NCI-H748 treated with DMSO at 0.1 percent for 48 hours (cell line): ENCODE measurements at places on chromosomes 7 and 10.
A peak's percentile ranks its signal among the peaks of the same experiment; 100 is the strongest.

GRCh38 chr10:130631142-130632096, 495.2 kb downstream of the GLRX3 start:
- no peak for DNase-seq

DNA sequence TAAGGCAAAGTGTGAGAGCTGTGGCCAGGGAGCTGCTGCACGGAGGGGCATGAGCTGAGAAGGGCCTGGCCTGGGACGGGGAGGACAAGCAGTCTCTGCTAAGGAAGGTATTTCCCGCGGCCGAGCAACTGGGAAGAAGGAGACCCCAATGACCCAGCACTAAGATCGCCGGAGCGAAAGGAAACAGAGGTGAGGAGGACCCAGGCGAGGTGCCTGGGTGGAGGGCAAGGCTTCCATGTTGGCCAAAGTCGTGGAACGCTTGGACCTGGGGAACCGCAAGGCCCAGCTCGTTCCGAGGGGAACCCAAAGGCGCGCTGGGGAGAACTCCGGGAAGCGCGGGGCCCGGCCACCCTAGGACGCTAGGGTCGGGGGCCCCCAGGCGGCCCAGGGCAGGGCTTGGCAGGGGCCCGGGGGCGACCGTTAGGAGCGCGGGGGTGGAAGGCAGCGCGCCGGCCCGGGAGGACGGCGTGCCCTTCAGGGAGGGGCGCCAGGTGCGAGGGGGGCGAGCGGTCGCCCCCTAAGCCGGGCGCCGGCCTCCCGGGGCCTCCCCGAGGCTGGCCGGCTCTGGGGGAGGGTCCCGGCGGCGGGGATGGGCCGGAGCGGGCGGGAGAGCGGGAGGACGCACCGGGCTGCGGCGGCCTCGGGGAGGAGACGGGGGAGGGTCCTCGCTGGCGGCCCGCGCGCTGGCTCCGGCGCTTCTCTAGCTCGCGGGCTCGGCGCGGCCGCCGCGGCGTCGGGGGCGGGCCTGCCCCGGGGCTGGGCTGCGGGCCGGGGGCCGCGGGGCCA, 545 bp downstream of the GIGYF1 start:
- no peak for DNase-seq

DNA sequence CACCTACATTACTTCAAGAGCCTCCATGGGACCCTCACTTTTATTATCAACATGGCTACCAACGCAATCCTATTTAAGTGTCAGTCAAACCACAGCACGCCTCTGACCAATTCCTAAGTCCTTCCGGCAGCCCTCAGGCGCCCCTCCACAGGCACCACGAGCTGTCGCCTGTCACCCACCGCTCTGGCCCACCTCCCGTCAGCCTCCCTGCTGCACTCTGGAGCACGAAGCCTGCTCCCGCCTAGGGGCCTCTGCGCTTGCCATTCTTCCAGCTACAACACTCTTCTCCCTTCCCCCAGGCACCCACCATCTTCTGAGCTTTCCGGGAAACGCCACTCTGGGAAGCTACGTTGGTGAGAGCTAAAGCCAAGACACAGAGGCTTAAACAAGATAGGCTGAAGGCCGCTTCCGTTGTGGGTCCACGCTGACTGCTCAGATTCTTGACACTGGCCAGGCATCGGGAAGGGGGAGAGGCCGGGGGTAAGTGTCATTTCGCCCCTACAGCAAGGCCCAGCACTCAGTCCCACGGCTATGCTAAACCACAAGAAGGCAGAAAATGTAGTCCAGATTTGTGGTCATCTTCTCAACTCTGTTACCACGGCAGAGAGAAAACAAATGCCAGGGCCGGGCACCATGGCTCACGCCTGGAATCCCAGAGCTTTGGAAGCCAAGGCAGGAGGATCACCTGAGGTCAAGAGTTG, 56.7 kb downstream of the GNA12 start:
- no peak for DNase-seq

DNA sequence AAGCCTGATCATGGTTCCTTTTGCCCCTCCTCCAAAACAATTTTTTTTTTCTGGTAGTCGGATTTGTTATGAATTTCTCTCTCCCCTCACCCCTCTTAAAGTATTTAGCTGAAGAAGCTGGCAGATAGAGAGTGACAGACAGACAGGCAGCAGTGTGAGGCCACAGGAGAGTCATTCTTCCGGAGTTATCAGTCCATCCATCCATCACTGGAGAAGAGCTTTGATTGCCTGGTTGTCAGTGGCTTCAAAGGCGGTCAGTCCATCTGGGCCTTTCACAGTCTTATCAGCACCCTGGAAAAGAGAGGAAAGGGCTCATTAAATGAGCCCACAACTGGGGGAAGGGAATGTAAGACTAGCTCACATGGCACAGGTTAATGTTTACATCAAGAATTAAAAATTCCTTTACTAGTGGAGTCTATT, 47.4 kb downstream of the MTPN start:
- no peak for DNase-seq

DNA sequence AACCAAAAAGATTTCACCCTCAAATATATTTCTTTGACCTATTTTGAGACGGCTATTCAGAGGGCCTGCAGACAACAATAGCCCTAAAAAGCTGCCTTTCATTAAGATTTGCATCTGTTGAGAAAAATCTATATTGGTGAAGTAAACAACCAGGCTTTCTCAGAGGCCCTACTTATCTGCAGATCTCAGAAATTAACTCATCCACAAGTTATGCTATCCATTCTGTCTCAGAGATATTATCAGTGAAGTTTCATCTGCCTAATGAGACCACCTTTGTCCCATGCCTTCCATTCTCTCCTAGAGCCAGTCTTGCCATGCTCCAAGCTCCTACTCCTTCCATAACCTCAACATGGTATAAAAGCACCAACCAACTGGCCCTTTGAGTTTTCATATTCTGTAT, 130.3 kb downstream of the CACNA2D1 start:
- no peak for DNase-seq

DNA sequence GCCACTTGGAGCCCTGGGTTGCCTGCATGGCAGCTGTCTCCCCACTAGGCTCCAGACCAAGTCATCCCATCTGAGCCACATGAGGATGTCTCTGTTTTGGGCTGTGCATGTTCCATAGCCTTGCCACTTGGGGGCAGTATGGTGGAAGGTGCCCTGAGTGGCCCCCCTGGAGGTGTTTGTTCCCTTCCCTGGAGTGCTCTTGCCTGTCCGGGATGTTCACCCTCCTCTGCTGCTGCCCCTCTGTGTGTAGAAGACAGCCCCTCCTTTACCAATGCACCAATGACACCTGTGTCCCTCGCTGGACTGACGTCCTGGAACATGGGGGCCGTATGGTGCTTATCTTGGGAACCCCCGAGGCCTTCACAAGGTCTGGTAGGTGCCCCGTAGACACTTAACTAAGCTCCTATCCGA, 100.2 kb downstream of the ACTR3B start:
- DNase-seq = no peak

DNA sequence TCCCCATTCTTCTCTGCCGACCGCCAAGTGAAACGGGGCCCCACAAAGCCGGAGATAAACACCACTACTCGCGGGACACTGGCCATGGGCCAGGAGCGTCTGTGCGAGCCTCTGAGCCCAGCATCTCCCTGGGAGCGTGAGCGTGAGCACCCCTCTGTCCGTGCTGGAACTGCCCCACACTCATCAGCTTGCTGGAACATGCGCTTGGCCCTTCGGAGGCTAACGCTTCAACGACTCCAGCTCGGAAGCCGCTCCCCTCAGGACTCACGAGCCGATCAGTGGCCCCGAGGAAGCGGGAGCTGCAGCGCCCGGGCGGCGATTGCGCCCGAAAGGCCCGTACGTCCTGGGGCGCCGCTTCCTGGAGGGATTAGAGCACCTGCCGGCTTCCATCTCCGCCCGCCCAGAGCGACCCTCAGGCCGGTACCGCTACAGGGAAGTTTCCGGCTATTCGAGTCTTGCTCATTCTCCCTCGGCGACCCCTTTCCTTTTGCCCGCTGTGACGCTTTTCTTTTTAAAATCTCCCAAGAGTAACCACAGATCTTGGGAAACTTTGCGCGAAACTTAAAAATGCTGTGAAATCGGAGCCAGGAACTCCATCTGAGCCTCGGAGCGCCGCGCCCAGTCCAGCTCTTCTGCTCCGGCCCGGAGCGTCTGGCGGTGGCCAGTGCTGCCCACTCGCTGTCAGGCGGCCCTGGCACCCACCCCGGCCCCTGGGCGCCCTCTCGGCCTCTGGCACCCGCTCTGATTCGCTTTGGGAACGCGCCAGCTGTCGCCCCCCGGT, 1.0 kb downstream of the TLL2 start:
- DNase-seq = no peak

DNA sequence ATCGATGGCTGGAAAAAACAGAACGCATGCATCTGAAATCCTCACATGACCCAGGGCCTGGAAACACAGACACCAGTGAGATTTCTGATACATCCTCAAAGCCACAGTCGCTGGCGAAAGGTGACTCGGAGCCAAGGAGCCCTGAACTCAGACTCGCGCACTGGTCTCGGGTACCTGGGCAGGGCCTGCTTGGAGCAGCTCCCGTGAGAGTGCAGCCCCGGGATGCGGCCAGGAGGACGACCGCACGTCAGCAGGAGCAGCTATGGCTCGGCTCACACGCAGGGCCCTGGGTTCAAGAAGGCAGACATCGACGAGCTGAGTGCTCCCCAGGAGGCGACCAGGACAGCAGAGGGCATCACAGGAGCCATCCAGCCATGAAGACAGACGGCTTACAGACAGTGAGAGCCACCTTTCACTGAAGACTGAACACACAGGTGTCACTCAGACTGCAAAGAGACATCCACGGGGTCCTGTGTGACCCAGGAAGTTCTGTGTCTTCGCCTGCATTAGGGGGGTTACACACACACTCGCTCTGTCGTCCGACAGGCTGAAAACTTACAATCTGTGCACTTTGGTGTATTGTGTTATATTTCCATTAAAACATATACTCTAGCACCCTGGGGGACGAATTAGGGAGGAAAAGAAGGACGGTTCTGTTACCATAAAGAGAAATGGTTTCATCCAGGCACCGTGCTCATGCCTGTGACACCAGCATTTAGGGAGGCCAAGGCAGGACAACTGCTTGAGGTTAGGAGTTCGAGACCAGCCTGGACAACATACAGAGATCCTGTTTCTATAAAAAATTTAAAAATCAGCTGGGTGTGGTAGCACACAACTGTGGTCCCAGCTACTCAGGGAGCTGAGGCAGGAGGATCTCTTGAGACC, 227.7 kb downstream of the MAD1L1 start:
- no peak for DNase-seq

GRCh38 chr10:93916257-93917063, 22.7 kb downstream of the SLC35G1 start:
- peak; percentile 54 for DNase-seq

- no peak for DNase-seq
These were observed 22.6 kb upstream of the ICA1 start for GRCh38 chr7:8284606-8285005.

DNA sequence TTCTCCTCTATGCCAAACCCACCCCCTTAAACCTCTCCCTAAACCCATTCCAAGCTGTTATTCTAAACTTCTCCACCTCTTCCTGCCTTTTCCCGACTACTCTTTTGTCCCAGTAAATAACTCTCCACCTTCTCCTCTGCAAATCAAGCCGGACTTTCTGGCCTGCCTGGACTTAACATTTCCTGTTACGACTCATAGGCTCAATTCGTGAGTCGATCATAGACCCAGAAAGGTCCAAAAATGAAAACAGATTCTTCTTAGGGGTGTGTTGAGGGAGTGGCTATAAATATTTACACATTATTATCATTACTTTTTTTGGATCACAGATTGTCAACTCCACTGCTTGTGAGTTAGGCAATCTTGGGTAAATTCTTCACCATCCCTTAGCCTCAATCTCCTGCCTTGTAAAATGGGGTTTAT, 59.0 kb upstream of the HABP2 start:
- no peak for DNase-seq

- no peak for DNase-seq
These were observed 1321.5 kb downstream of the XPNPEP1 start for GRCh38 chr10:108601851-108602250.

DNA sequence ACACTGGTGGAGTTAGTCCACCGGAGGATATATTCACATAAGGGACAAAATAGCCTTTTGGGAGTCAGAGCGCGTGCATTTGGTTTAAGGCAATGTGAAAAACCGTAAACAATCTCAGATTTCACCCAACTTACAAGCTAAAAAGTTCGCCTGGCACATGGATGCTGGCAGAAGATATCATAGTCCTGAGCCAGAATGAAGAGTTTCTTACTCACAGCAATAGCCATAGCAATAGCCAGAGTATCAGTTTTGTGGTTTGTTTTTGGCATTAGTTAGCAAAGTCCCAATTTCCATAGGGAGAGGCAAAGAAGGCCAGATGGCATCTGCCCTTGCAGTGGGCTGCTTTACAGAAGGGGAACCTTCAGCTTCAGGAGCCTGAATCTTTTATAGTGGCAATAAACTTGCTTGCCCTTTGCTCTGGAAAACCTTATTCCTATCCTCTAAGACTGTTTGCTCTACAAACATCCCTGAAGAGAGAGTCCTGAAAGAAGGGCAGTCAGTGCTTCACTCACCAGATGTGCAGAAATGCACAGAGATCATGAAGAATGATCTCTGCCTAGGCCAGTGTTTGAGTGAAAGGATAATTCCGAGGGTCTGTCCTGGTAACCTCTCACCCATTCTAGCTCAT, 28.7 kb upstream of the RSBN1L start:
- no peak for DNase-seq

DNA sequence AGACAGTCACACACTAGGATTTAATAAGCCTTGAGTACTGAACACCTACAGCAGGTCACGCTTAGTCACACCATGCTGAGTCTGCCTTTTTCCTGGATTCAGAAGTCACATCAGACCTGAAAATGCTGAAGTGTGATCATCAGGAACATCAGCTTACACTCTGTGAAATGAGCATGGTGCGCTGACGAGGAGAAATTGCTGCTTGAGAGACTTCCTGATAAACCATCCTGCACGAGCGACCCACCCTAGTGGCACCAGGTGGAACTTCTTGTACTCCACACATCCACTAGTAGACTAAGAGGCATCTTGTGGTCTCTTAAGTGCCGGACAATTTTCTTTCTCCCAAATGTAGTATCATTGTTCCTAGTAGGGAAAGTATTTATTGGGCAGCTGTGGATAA, 51.8 kb upstream of the MRLN start:
- no peak for DNase-seq

DNA sequence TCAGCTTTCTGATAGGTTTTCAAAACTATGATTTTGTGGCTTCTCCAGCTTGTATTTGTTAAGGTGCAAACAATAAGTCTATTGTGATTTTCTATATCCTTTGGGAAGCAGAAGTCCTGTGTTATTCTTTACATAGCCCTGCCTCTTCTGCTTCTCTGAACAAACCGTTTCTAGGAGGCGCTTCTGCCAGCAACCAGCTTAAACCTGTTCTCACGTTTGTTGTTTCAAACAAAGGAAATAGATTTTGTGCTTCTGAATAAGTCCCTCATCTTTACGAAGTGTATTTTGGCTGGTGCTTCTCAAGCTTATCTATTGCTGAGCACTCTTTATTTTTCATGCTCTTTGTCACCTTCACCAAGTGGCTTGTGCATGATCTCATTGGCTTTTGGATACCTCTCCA, 61.0 kb downstream of the VTI1A start:
- no peak for DNase-seq

DNA sequence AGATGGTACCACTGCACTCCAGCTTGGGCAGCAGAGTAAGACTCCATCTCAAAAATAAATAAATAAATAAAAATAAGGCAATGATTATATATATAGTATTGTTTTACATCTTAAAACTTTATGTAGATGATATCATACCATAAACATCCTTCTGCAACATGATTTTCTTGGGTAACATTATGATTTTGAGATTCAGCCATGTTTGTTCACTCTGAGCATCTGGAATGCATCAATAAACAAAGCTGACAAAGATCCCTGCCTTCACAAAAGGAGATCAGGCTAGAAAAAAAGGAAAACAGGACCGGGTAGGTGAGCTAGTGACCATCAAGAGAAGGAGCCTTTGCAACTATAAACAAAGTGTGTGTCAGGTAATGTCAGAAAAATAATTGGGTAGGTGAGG, 31.9 kb upstream of the KAT6B start:
- no peak for DNase-seq
